Eye (tissue), 1 donor: ENCODE measurements at places on chromosomes 3 and 15.

- no peak for DNase-seq
Measured at GRCh38 chr3:153289334-153289808, 127.3 kb downstream of the RAP2B start.

GRCh38 chr3:128269006-128269775 lies 115.9 kb downstream of the EEFSEC start:
- peak; percentile 73 for DNase-seq

DNA sequence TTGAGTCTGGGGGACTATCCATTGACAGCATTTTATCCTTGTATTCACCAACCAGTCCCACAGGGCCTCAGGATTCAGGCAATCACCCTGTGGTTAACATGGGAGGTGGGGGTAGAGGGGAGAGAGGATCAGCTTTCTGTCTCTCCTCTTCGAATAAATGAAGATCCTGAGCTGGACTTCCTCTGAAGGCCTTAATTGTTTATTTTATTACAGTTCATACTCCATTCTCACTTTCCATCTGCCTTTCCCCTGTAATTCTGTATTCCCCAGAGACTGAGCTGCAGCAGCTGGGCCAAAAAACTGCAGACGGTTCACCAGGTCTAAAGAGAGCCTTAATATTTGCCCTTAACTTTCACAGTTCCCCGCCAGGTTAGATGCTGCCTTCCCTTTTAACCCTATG lies 11.9 kb downstream of the TAGLN3 start:
- no peak for DNase-seq

DNA sequence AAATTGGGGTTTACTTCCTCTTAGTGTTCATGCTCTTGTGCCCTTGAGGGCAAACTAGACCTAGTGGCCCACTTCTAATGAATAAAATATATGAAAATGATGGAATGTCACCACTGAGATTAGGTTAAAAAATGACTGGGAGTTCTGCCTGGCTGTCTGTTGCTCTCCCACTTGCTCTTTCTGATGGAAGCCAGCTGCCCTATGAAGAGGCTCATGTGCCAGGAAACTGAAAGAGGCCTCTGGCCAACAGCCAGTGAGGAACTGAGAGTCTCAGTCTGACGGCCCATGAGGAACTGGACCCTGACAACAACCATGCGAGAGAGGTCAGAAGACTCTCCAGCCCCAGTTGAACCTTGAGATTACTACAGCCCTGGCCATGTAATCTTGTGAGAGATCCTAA lies 107.1 kb upstream of the FHIT start:
- no peak for DNase-seq

GRCh38 chr15:81281766-81282605 lies 42.0 kb downstream of the STARD5 start:
- DNase-seq: no peak
